ENCODE measurements at places on chromosomes 12 and 14.

GRCh38 chr12:103326190-103326589, 169.6 kb downstream of the C12orf42 start:
- DNase-seq, result no peak

- DNase-seq, result no peak
These were observed 26.2 kb downstream of the DIO3 start for GRCh38 chr14:101587441-101587911.

GRCh38 chr14:69475194-69475818, 9.2 kb upstream of the PLEKHD1 start:
- DNase-seq, result no peak

DNA sequence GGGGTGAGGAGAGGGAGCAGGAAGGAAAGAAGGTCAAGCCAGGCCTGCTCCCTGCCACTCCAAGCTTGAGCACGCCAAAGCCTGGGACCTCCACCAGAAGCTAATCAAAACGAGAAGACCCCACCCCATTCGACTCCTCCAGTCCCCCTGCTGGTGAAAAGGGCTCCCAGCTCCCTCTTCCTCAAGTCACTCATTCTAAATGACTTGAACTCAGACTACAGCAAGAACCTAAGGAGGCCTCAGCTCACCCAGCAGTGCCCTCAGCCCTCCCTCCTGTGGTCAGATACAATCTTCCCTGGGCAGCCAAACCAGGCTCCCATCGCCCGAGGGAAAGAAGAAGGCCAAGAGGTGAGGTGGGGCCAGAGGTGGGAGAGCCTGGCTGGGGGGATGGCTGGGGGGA, 17.4 kb downstream of the HDAC7 start:
- no peak for DNase-seq

GRCh38 chr14:97065305-97066067, 268.3 kb downstream of the VRK1 start:
- no peak for DNase-seq

- no peak for DNase-seq
These were observed 119.0 kb upstream of the SLC38A2 start for GRCh38 chr12:46491548-46491947.

GRCh38 chr14:72292689-72293024, 360.4 kb downstream of the RGS6 start:
- DNase-seq, result no peak
